T-helper 9 cell (primary cell): ENCODE measurements at places on chromosomes 2 and 18.
A peak's percentile ranks its signal among the peaks of the same experiment; 100 is the strongest.

DNA sequence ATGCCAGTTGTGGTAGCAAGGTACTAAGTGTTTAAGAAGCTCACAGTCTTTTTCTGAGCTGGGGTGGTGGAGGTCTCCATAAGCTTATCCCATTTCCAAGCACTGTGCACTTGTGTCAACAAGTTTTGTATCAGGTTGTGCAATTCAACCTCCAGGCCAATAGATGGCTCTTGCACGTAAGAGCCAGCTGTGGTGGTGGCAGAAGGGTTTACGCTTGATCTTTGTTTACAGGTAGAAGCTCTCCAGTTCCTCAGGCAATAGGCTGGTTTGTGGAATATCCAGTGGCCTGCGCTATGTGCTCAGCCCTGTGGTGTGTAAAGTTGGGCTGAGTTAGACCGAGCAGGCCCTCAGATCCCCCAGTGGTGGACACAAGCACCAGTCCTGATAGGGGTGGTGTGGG is 89.7 kb upstream of the CNTNAP5 start:
- no peak for DNase-seq

- DNase-seq: no peak
Measured at GRCh38 chr2:129763966-129764365, 215.5 kb upstream of the RAB6C start.

- DNase-seq: no peak
Measured at GRCh38 chr2:240689975-240690374, 1.7 kb upstream of the AQP12A start.

DNA sequence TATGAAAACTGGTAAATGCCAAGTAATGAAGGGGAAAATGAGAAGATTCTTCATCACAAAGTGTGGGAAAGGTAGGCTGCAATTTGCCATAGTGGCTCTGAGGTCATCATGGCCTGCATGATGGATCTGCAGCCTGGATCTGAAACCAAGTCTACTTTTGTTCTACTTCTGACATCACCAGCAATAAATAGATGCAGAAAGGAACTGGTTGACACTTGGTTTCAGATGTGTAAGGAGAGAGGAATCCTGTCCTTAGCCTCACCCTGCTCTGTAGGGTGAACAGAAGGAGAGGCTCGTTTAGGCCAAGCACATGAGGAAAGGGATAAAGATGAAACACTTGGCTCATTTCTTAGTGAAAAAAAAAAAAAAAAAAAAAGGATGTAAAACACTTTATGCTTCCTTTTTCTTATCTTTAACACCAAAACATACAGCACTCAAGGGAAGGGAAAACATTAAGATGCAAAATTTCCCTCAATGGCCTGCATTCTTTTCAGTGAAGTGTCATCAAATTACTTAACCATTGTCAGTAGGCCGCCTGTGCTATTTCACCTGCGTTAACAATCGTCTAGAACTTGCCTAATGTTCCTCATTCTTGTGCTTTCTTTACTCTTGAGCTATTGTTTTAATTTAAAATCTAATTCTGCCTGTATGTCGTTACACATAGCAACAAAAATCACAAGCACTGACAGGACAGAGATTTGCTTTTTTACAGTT is 3.9 kb downstream of the NEB start:
- DNase-seq: no peak

- no peak for DNase-seq
Measured at GRCh38 chr2:226325526-226325925, 474.1 kb downstream of the IRS1 start.

GRCh38 chr2:84782717-84783442 is 98.0 kb downstream of the TRABD2A start:
- peak; percentile 26 for DNase-seq

DNA sequence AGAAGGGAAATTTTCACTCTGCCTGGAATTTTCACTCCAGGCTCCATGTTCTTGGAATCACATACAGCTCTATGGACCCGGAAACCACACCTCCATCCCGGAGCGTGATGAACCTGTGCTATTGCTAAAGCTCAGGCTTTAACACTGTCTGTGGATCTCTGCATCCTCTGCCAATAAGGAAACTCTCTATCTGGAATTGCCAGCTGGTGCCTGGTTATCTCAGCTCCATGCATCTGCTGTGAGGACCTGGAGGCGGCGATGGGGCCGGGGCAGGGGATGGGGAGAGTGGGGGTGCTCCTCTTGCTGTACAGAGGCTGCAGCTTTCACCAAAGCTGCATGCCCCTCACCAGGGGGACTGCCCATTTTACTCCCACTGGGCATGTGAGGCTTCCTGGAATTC is 754.0 kb upstream of the SOX11 start:
- no peak for DNase-seq

DNA sequence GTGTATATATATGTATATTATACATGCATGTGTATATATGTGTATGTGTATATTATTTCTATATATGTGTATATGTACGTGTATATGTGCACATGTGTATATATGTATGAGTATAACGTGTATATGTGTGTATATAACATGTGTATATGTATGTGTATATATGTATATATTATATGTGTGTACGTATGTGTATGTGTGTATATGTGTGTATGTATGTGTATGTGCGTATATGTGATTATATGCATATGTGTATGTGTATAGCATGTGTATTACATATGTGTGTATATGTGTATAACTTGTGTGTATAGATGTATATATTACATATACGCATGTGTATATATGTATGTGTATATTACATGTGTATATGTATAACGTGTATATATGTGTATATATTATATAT is 32.1 kb upstream of the ID2 start:
- no peak for DNase-seq

DNA sequence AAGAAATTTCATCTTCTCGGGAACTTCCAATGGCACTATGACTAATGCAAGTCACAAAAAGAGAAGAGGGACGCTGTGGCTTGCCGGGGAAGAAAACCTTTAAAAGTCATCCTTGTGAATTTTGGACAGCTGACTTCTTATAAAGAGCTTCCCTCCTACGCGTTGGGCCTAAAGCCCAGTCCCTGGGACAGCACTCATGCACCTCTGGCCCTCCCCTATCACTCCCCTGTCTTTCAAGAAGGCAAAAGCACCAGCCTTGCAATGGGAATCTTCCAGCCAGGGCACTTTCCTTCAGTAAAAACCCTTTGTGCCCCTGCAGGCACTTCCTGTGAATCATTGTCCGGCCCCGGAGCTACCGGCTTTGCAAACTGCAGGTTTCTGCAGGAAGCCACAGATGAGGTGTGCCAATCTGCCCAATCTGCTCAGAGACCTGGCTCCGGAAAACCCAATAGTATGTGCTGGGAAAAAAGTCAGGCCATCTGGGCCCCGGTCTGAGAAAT is 7.1 kb downstream of the MREG start:
- no peak for DNase-seq

- no peak for DNase-seq
Measured at GRCh38 chr2:3427272-3427671, 47.8 kb downstream of the TRAPPC12 start.

DNA sequence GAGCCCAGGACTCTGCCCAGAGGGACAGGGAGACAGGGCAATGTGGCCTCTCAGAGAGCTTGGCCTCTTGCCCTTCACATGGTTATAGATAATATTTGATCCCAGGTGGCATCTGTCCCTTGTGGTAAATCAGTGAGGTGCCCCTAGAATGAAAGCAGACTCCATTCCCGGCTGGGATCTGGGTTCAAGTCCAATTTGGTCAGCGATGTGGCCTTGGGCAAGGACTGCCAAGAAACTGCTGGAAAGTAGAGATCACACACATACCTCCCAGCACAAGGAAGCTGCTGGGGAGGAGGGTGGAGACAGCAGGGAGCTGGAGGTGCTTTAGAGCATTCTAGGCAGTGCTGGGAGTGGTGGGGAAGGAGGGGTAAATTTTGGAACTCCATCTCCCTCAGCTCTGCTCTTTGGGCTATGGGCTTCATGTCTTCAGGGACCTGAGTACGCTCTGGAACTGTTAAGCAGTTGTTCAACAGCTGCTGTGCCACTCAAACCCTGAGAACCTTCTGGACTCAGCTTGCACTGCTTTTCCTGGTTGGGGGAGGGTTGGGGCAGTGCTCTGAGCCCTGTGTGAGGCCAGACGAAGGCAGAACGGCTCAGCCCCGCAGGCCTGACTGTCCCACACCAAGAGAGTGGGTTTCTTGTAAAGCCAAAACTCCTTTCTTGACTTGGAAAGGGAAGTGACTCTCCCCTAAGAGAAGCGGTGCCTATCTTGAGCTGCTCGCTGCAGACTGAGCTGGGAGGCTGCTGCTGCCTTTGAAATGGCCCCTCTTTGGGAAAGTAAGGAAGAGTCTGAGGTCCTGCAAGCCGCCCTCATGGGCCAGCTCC is 23.0 kb downstream of the INPP5D start:
- no peak for DNase-seq

DNA sequence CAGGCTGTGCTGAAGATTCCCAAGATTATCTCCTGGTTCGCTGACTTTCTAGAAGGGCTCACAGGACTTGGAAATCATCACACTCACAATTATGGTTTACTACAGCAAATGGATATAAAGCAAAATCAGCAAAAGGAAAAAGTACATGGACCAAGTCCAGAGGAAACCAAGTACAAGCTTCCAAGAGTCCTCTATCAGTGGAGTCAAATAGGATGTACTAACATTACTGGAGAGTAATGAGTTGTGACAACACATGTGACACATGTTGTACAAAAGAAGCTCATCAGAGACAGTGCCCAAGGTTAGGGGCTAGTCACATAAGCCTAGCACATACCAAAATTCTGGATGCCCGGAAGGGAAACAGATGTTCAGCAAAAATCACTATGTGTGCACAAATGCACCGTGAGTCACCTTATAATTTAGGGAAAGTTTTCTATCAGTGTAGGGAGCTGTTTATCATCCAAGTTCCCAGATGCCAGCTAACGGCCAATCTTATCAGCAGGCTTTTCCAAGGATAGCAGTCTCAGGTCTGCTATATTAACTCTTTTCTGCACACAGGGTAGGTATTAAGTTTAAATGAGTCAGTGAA is 9.5 kb downstream of the TMEM237 start:
- no peak for DNase-seq

- DNase-seq: no peak
Measured at GRCh38 chr2:218465987-218466633, 47.2 kb downstream of the VIL1 start.

- DNase-seq: no peak
Measured at GRCh38 chr2:149653831-149654445, 66.4 kb upstream of the MMADHC start.

DNA sequence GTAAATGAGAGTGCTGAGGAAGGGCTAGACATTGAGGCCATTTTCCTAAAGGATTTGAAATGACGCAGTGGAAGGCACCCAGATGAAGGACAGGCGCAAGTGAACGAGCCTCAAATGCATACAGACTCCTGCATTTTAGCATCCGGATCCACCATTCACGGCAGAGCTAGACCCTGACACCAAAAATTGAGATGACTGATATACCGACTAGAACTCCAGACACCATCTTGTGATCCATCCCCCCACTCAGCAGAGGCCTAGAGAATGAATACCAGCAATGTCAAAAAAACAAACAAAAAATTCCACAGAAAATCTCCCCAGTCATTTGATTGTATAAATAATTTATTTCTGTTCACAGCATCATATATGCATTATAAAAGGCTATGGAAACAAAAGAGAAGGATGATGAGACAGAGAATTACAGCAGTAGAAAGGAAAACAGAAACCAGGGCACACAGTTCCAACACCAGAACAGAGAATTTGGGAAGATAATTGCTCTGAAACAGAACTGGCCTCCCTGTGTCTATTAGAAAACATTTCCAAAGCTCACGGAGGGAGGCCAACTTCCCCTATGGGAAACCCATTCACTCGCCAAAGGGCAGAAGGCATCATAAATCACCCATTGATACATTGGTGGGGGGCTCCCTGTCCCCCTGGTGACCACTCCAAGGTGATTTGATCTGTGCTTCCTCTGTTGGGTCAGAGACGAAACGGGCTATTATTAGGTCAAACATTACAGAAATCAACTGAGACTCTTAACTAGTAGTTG is 4.0 kb downstream of the ARL4C start:
- DNase-seq: no peak

GRCh38 chr2:184743096-184743495 is 144.8 kb downstream of the ZNF804A start:
- no peak for DNase-seq

DNA sequence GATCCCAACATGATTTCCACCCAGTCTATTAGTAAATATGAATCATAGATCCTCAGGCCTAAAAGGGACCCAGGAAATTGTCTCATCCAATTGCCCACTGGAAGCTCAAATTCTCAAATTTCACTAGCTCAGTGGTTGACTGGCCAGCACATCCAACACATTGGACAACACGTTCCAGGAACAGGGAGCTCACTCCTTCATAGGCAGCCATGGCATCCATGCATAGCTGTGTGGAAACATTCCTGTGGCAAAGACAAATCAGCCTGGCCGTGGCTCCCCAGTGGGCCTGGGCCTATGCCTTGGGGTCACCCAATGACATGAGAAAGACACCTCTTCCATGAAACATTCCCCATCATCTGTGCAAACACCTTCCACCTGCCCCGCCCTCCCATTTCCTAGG is 261.1 kb downstream of the ANAPC1 start:
- DNase-seq: no peak

GRCh38 chr2:242056026-242056425 is 186.5 kb downstream of the RTP5 start:
- DNase-seq: no peak

DNA sequence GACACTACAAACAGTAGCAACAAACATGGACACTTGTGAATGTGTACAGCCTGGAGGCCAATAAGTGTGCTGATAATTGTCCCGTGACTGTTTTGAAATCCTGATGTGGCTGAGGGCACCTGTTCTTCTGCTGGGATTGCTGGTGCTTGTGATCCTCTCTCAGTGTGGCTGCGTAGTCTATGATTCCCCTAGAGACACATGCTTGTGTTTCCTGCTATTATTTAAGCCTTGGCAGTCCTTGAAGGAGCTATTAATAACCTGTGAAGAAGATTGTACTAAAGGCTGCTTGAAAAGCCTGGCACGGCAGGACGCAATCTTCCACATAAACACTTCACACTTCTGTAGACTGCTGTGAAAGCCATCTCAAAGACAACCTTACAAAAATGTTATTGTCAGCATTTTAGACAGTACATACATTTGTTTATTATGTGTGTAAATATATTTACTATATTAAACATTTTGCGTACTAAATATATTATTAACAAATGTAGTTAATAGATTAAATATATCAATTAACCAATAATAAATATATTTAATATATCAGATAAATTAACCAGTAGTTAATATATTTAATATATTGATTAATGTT is 71.4 kb downstream of the GALR1 start:
- DNase-seq: no peak

DNA sequence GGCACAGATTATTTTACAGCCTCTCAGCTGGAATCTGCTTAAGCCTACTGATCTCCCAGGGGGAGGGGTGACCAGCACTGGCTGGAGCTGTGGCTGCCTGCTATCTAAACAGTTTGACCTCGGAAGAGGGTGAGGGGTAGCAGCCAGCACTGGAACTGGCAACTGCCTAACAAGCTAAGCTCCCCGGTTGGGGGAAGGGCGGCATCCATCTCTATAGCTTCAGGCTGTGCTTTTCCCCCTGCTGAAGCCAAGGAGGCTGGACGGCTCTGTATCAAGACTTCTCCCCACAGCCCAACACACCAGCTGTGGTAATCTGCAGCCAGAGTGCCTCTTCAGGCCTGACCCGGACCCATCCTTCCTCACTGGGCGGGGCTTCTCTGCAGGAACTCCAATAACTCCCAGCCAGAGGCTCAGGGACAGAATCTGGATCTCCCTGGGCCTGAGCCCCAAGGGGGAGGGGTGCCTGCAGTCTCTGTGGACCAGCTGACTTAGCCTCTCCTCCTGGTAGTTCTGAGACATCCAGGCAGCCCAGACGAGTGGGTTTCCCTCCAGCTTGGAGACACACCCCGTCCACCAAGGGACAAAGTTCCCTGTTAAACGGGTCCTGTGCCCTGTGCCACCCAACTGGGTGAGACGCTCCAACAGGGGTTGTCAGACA is 560.2 kb downstream of the LRP1B start:
- DNase-seq: no peak
